ENCODE measurements at places on chromosomes 12 and 14.
A peak's percentile ranks its signal among the peaks of the same experiment; 100 is the strongest.

GRCh38 chr14:98638366-98638765, 633.6 kb downstream of the BCL11B start:
- DNase-seq, result no peak

DNA sequence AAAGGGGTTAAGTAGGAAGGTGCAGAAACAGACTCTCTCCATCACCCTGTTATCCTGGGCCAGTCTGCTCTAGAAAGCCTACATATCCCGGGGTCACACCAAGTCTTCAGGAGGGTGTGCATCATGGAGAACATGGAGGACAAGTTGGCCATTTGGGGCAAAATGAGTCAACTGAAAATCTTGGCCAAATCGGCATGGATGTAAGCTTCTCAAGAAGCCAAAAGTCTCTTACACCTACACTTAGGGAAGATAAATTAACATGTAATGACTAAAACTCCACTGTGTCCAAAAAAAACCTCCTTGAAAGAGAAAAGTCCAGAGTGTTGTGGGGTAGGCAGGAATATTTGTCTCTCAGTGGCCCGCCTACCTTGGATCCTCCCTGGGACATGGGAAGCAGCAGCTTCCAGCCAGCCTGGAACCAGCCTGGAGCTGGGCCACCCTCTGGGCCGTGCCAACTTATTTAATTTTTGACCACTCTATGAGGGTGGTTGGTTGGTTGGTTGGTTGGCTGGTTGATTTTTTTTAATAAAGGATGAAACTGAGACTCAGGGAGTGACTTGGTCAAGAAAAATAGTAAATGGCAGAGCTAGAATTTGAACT, 17.9 kb upstream of the TC2N start:
- DNase-seq, result no peak

GRCh38 chr12:48180857-48181495, 2.5 kb upstream of the CCDC184 start:
- DNase-seq, result no peak

GRCh38 chr12:82647853-82648252, 38.9 kb upstream of the TMTC2 start:
- no peak for DNase-seq

GRCh38 chr12:130109062-130109945, 53.0 kb upstream of the FZD10 start:
- DNase-seq, result no peak

DNA sequence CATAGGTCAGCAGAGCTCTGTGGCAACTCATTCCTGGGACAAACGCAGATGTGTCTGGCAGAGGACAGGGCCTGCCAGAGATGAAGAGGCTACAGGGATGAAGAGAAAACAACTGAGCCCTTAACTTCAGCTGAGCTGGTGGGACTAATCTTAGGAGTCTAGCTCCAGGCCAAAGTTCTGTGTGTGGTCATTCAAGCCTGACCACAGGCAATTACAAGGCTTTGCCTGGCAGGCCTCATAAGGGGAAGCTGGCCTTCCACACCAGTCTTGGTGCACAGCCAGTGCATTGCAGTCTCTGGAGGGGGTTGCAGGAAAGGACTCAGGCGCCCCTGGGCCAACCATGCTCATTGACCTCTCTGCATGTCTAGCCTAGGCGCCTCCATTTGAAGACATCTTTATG, 127.6 kb upstream of the DAAM1 start:
- DNase-seq, result no peak

- no peak for DNase-seq
Observed at GRCh38 chr12:67080637-67081036, 188.5 kb upstream of the CAND1 start.

- no peak for DNase-seq
Observed at GRCh38 chr12:81089412-81089811, 11.5 kb downstream of the ACSS3 start.

- DNase-seq, result no peak
Observed at GRCh38 chr12:124365726-124366430, 71.0 kb downstream of the RFLNA start.

- no peak for DNase-seq
Observed at GRCh38 chr14:78627114-78627513, 456.9 kb downstream of the NRXN3 start.

- DNase-seq, result no peak
Observed at GRCh38 chr12:6626654-6627283, 9.0 kb downstream of the LPAR5 start.

DNA sequence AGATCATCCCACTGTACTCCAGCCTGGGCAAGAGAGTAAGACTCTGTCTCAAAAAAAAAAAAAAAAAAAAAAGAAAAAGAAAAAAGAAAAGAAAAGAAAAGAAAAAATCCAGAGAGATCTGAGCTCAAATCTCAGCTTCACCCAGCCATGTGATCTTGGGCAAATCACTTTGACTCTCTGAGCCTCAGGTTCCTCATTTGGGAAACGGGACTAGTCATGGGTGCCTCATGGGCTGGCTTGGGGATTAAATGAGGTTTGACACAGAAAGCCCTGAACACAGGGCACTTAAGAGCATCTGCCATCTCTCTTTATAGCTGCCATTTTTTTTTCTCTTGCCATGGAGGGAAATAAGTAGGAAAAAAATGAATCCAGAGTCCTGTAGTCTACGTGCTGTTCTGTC, 86.2 kb upstream of the MYL2 start:
- DNase-seq, result no peak

GRCh38 chr12:14802247-14802646, 1.0 kb downstream of the WBP11 start:
- no peak for DNase-seq

DNA sequence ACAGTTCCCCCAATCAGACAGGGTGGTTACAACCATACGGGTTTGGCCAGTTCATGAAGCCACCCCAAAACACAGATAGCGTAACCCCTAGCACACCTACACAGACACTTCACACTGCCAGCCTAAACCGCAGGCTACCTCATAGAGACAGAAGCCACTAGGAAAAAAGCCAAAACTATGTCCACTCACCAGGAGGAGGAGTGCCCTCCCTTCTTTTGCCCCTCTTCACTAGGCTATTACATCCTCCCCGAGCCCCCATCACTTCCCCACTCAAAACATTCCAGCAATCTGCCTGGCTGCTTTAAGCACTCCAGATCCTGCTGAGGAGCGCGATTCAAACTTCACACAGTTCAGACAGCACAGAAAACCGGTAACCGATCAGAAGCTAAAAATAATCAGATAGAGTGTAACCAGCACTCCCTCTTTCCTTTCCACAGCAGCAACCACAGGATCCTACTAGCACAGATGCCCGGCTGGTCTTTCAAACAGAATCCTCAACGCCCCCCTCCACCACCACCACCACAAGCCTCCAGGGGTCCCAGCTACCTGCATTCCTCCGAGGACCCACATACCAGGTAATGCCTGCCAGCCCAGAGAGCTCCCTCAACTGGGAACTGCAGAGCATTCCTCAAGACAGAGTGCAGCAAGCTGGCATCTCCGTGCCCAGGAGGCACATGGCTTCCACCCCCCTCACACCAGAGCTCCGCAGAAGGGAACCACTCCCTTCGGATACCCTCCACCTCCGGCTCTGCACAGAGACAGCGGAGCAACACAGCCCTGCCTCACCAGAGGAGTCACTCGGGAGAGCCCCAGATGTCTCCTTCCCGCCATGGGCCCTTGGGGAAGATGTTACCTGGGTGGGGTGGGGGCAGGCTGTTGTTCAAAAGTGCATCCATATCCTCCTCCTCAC, 1.5 kb downstream of the CHD4 start:
- DNase-seq, result peak; percentile 59

DNA sequence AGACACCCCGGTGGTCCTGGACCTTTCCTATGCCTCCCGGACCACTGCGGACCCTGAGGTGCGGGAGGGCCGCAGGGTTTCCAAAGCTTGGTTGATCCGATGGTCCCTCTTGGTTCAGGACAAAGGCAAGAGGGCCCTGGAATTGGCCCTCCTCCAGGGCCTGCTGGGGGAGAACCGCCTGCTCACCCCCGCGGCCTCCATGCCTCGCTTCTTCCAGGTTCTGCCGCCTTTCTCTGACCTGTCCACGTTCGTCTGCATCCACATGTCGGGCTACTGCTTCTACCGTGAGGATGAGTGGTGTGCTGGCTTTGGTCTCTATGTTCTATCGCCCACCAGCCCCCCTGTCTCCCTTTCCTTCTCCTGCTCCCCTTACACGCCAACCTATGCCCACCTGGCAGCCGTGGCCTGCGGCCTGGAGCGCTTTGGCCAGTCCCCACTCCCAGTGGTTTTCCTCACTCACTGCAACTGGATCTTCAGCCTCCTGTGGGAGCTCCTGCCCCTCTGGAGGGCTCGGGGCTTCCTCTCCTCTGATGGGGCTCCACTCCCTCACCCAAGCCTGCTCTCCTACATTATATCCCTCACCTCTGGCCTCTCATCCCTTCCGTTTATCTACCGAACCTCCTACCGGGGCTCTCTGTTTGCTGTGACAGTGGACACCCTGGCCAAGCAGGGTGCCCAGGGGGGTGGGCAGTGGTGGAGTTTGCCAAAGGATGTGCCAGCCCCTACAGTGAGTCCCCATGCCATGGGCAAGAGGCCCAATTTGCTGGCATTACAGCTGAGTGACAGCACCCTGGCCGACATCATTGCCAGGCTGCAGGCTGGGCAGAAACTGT, 13.8 kb downstream of the CBLN3 start:
- no peak for DNase-seq

DNA sequence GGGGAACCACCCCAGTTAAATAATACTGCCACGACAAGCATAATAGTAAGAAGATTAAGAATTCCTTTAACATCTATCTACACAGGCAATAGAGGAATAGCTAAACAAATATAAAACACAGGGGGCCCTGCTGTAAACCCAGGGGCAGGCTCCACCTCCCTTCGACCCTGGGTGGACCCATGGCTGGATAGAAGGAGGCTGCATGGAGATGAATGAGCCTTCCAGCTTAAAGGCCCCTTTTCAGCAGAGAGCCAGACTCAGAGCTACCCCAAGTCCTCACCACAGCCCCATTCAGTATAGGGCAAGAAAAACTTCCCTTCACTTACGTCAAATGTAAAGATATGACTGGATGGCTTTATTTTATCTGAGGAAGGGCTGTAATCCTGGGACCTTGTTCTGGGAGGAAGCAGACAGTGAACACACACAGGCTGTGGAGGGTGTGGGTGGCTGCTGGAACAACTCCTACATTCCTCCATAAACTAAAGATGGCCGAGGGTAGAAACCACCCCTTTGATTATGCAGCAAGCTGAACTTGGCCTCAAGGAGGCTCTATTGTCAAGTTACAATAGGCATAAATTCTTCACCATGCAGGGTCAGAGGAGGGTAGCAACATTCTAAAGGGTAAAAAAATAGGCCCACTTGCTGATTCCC, 30.4 kb downstream of the NUAK1 start:
- DNase-seq, result no peak

- DNase-seq, result no peak
Observed at GRCh38 chr12:32120419-32120818, 13.8 kb downstream of the BICD1 start.

- peak; percentile 77 for DNase-seq
Observed at GRCh38 chr14:75295491-75296345, 17.1 kb downstream of the FOS start.

DNA sequence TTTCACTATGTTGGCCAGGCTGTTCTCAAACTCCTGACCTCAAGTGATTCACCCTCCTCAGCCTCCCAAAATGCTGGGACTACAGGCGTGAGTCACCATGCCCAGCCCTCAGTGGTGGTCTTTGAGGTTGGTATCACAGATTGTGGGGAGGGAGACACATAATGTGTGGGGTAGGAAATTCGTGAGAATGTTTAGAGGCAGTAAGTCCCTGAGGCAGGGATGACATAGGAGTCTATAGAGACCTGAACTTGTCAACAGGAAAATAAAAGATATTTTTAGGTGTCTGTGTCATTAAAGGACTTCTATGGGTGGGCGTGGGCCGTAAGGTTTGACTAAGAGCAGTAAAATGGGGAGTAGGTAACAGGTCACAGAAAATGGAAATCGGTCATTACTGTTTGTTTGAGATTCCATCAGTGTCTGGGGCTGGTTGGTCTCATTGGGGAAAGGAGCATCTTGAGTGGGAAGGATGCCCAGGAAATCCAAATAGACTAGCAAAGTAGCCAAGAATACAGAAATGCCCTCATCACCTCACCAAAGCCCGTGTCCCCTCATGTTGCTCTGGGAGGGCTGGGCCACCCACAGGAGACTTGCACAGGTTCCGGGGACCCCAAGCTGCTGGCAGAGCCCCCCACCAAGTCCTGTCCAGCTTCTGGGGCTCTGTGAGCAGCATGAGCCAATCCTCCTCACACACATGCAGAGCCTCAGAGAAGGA, 63.6 kb upstream of the BCL2L14 start:
- peak; percentile 92 for DNase-seq

DNA sequence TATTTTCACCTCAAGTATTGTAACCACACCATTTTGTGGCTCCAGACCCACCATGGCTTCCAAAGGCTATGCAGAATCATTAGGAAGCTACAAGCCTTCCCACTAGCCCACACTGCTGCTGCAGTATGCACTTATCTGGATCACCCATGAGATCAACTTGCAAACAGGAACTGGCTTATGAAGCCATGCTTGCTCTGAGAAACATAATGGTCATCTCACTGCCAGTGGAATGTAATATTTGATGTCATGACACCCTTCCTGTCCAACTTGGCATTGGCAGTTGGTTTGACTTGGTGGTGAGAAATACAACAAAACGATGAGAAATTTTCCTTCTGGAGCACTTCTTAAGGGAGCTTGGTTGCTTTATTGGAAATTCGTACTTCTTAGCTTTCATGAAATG, 69.3 kb upstream of the FRMD6 start:
- no peak for DNase-seq

DNA sequence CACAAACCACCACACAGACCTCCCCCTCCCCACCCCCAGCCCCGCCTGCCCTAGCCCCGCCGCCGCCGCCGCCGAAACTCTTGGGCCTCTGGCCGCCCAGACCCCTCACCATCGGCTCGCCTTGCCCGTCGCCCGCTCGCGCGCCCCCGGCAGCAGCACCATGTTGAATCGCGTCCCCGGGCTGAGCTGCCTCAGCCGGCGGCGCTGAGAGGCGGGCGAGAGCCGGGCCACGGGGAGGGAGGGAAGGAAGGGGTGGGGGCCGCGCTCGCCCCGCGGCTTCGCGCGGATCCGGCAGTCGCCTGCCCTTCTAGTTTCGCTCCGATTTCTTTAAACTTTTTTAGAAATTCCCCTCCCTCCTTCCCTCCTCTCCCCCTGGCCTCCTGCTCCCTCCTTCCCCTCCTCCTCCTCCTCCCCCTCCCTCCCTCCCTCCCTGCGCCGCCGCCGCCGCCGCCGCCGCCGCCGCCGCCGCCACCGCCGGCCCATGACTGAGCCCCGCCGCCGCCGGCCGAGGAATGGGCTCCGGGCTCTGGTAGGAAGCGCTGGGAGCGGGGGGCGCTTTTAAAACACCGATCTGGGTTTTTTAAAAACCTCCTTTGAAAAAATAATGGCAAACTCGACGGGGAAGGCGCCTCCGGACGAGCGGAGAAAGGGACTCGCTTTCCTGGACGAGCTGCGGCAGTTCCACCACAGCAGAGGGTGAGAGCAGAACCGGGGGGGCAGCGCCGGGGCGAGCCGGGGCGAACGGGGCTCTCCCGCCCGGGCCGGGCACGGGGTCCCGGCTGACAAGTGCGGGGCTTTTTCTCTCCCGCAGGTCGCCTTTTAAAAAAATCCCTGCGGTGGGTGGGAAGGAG, at the start of gene ARID2:
ARID2 (plus strand) TSS at position 474 of the 851 bp plus-strand sequence; CDS start at position 605, 131 bp downstream.
- DNase-seq, result peak; percentile 64

- peak; percentile 56 for DNase-seq
Observed at GRCh38 chr14:104393898-104394381, 185.6 kb upstream of the C14orf180 start.

- no peak for DNase-seq
Observed at GRCh38 chr12:85948340-85948739, 74.2 kb downstream of the NTS start.

Data from stimulated activated CD4-positive, alpha-beta T cell treated with anti-CD3 and anti-CD28 coated beads, Interleukin-1b, Interleukin-23, amount 100 ng/mL, for 48 hours (primary cell).